DMS53 (cell line): ENCODE measurements at places on chromosomes 11 and 22.

GRCh38 chr11:130386056-130386455, 42.4 kb downstream of the ADAMTS8 start:
- no peak for DNase-seq

GRCh38 chr11:131580476-131580875, 210.1 kb downstream of the NTM start:
- no peak for DNase-seq

DNA sequence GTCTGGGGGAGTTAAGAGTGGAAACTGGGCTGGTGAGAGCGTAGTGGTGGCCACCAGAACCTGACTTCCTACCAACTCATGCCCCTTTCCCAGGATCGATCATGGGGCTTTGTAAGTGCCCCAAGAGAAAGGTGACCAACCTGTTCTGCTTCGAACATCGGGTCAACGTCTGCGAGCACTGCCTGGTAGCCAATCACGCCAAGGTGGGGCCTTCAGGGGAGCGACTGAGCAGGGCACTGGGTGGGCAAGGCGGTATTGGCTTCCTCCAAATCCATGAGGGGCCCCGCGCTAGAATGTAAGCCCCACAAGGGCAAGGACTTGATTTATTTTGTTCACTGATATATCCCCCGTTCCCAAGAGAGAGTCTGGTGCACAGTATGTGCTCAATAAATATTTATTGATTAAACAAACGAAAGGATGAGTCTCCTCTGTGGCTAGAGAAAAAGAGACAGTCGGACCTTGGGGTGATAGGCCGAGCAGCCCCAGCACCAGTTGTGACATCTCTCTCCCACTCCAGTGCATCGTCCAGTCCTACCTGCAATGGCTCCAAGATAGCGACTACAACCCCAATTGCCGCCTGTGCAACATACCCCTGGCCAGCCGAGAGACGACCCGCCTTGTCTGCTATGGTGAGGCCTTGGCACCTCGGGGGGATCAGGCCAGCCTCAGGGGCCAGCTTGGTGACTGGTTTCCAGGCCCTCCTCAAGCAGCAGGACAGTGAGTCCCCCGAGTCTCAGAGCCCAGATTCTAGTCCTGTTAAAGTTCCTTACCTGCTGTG, 765 bp downstream of the ZFPL1 start:
- DNase-seq: no peak

- no peak for DNase-seq
Observed at GRCh38 chr11:94106716-94107115, 21.9 kb upstream of the PANX1 start.

DNA sequence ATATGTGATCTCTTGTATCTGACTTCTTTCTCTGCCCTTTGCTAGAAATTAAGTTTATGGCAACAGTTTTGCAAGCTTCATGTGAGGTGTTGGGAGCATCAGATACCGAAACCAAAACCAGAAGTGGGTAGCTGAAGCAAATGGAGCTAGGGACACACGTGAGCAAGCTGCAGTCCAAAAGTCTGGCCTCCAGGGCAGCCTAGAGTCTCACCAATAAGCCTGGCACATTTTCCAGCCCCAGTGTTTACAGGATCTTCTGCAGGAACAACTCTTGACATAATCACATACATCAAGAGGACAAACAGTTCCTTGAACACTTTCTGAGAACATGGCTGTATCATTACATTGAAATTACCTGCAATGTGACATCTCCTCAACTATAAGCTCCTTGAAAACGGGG, 114.1 kb downstream of the LARGE1 start:
- no peak for DNase-seq

- no peak for DNase-seq
Observed at GRCh38 chr11:113375402-113375801, 12.2 kb upstream of the ANKK1 start.

DNA sequence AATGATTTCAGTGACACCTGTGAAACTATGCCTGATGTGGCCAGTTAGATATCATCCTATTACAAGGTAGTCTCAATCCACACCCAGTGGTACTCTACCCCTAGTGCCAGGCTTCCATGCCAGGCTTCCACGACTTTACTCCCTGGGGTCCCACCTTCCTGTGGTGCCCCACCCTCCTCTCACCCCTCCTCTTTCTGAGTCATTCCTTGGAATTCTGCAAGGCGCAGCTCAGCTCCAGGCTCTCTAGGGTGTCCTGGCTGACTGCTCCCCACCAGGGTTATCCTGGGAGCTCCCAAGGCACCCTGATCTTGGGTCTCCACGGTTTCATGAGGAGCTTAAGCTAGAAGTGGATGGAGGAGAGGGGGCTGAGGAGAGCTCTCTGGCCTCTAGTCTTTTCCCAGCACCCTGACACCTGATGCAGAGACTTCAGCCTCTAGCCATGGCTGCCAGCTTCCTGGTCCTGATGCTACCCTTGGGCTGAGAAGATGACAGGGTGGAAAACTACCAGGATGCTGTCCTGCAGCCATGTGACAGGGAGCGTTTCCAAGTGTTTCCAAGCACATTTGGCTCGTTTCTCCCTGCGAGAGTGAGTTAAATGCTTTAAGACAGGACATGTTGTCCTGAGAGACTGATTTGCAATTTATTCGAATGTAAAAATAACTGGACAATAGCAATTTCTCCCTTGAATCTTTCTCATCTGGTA, 1461.2 kb downstream of the TBC1D22A start:
- DNase-seq: no peak

GRCh38 chr11:118003456-118003855, 17.3 kb downstream of the IL10RA start:
- DNase-seq: no peak

DNA sequence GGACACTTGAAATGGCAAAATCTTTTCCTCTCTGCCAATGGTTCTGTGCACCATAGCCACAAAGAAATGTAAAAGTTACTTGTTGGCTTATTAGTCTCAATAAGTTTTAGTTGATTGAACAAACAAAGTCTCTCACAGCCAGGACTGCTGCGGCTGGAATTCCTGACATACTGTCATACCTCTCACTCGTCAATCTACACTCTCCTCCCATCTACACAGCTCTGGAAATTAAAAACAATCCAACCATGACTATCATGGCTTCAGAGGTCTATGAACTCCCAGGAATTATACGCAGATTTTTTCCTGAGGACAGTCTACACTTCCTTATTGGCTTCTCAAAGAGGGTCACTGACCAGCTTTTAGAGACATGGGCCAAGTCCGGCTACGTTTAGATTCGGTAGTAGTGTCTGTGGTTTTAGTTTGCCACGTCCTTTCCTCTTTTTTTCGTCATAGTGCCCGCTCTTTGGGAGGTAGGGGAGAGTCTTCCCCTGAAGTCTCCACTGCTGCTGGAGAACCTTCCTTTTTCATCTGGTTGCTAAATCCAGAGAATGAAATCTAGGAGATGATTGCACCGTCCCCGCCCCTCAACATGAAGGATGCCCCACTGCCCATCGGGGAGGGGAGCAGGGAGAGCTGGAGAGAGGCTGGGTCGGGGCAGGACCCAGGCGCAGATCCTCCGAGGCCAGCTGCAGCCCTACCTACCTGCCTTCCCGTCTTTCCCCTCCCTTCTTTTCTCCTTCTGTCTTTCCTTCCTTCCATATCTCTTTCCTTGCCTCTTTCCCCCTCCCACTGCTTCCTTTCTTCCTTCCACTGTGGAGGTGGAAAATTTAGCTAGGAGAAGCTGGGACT, 1.0 kb upstream of the PLEKHB1 start:
- no peak for DNase-seq

GRCh38 chr11:720642-721246, 14.7 kb downstream of the EPS8L2 start:
- DNase-seq: peak; percentile 93

DNA sequence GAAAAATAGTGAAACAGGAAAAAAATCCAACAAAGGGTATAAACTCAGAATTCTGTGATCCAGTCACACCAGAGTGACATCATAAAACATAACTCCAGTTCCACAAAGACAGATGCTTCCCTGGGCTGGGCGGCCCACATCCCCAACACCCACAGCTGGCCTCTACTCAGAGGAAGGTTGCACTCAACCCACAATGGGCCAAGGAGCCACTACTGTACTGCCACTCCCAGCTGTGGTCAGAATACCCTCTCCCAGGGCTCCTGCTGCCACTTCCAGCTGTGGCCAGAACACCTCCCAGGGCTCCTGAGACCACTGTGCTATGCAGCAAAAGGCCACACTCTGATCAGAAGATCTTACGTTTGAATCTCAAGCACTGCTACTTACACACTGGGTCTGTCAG, 18.3 kb downstream of the SMCO4 start:
- no peak for DNase-seq

- DNase-seq: no peak
Observed at GRCh38 chr11:12174128-12174476, 63.7 kb downstream of the MICAL2 start.

GRCh38 chr11:119650251-119650650, 78.7 kb downstream of the NECTIN1 start:
- DNase-seq: peak; percentile 33

DNA sequence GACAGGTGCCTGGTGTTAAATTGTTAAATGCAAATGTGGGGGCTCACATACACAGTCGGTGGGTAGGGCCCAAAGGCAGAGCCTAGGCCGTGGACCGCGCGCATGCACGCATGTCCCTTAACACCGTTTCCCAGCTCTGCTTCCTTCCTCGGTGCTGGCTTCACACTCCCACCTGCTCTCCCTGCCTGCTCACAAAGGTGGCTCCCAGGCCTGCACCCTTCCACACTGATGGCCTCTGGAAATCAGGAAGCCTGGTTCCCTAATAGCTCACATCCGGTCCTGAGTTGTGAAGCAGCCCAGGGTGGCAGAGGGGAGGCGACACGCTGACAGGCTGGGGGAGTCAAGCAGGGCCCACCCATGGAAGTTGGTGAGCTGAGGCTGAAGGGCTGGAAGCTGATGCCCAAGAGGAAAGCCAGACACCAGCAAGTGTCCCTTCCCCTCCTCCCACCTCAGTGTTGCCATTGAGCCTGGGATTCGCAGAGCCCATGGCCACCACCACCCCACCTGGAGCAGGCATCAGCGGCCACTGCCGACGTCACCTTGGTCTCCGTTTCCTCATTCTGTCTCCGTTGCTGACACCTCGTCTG, 13.7 kb upstream of the CTTN start:
- no peak for DNase-seq

GRCh38 chr11:70521475-70522308, 123.4 kb downstream of the CTTN start:
- no peak for DNase-seq

DNA sequence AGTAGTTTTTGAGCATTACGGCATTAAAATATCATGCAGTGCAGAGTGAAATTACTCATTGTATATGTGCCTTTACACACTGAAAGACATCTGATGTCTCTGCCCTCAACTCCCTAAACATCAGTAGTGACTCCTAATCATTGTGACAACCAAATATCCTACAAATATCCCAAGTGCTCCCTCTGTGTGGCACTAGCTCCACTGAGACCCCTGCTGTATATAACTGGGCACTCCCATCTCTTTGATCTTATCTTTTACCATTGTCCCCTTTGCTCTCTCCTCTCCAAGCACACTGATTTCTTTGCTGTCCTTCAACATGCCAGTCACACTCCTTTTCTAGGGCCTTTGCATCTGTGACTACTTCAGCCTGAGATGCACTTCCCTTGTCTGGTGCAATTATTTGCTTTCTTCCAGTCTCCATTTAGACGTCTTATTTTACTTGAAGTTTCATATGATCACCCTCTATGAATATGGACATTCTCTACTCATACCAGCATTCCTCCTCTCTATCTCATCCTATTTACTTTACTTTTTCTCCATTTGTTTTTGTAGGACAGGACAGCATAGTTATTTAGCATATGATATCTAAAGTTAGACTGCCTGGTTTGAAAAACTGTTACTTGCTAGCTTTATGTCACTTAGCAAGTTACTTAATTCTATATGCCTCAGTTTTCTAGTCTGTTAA, 2.4 kb downstream of the SLC5A12 start:
- DNase-seq: no peak

- DNase-seq: no peak
Observed at GRCh38 chr11:120339394-120339890, 3.2 kb downstream of the ARHGEF12 start.

DNA sequence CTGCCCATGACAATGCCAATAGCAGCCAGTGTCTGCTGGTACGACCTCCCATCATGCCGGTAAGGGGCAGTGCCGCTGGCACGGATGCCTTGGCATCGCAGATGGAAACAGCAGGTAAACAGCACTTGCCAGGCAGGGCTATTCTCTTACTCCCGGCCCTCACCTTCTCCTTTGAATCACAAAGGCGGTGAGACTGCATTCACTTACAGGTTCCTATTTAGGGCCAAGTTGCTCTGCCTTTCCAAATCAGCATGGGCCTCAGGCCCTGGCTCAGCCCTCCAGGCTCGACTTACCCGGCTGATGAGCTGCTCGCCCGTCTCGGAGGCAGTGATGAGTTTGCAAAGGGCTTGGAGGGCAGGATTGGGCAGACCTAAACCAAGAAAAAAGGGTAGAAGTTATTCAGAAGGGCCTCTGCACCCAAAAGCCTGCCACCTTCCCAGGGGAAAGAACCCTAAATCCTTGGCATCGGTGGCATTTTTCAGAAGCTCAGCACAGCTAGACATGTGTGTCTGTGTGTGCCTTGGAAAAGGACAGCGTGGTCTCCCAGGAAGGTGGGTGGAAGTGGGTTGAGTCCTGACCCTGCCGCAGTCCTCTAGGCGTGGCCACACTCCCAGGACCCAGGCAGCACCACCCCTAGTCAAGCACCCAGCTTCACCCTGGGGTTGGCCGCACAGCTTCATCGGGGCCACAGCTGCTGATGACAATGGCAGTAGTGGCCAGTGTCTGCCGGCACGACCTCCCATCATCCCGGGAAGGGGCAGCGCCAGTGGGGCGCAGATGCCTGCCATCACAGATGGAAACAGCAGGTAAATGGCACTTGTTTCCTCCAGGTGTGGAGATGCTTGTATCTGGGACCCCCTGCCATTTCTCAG, 73.5 kb upstream of the PITPNB start:
- DNase-seq: no peak

DNA sequence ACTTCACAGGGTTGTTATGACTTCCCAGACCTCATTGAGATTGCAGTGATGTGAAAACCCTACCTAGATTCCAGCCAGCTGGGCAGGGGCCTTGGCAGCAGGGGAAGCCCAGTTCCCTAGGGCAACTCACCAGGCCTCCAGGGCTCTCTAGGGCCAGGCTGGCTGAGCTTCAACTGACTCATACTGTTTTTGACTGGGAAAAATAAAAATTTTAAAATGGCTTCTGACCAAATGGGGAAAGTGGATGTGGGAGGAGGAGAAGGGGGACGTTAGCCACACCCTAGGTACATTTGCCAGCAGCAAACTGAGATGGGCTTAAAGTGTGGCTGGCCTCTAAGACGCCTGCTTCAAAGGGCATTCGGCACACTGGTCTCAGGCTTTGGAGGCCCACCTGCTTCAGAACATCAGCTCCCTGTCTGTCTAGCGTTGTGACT, 39.0 kb downstream of the BMAL1 start:
- peak; percentile 35 for DNase-seq

- no peak for DNase-seq
Observed at GRCh38 chr22:21791635-21792625, 56.3 kb upstream of the YPEL1 start.
